ENCODE measurements at places on chromosomes 16 and 17.

DNA sequence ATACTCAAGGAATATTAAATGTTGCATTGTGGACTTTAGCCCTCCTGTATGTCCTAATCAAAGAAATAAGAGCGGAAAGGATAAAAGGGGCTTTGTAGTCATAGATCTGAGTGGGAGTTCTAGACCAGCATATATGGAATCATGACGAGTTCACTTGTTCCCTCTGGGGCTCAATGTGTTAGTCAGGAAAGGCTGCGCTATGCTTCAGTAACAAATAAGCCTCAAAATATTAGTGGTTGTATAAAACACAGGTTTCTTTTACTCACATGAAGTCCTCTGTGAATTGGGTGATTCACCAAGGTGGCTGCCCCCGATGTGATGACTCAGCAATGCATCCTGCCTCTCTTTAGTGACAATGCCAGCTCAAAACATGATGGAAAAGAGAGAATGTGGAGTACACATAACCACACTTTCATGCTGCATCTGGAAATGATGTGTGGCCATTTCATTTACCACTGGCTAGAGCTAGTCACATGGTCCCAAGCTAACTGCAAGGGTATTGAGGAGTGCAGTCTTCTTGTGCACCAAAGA, 63.3 kb upstream of the IRX5 start:
- DNase-seq = no peak

GRCh38 chr17:82257473-82257872, 16.0 kb downstream of the CSNK1D start:
- peak; percentile 92 for DNase-seq

GRCh38 chr16:70267516-70267915, 15.8 kb upstream of the EXOSC6 start:
- peak; percentile 85 for DNase-seq

GRCh38 chr16:24993722-24994686, 21.2 kb downstream of the ARHGAP17 start:
- DNase-seq = no peak

DNA sequence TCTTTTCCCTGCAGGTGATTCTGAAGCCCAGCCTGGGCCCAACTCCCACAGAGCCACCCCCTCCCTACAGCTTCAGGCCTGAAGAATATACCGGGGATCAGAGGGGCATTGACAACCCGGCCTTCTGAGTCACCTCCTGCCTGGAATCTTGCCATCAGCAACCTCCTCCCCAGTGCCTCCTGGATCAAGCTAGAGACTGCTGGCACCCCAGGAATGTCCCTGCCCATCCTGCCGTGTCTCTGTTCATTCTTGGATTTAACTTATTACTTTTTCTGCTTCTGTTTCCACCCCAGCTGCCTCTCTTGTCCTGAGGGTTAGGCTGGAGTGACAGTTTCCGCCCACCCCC, 4.9 kb downstream of the TMEM92 start:
- DNase-seq = no peak

DNA sequence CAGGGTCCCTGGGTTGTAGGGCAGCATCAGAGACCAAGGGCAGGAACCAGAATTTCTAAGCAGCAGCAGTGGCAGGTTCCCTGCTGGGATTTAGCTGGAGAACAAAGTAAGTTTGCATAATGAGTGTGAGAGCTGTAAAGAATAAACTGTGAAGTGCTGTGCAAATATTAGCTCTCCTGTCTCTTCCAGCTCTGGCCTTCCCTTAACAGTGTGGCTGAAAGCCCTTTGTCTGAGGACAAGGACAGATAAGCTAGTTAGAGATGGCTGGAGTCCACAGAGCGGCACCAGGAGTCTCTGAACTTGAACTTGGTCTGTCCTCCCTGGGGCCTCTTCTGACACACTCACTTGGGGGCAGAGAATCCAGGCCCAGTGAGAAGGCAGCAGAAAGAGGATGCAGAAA, 98.2 kb upstream of the WSCD1 start:
- no peak for DNase-seq

DNA sequence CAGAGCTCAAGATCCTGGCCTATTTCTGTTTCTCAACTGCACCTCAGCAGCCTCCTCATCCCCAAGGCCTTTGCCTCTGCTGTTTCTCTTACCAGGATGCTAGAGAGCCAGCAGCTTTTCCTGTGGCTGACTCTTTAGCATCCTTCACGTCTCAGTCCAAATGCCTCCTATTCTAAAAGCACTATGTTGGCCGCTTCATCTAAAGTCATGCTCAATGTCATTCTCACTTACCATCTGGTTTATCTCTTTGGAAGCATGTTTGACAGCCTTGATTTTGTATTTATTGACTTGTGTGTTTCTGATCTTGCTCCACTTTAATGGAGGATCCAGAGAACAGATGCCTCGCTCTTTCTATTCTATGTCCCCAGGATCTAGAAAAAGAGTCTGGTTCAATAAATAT, 351.8 kb upstream of the CDH11 start:
- DNase-seq = no peak

DNA sequence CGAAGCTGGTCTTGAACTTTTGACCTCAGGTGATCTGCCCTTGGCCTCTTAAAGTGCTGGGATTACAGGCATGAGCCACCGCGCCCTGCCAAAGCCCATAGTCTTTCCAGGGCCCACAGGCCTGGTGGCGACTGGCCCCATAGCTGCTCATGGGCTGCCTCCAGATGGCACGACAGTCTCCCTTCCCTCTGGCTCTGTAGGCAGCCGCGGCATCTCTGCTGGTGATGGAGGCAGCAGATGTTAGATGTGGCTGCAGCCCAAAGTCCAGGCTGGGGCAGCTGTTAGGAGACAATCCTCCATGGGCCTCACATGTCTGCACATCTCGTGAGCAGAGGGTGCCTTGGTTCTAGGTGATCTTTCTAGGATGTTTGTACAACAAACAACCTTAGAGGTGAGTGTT, 69.7 kb upstream of the DNAJA2 start:
- DNase-seq = no peak

- no peak for DNase-seq
Observed at GRCh38 chr16:11621920-11622651, 35.4 kb upstream of the LITAF start.

- DNase-seq = no peak
Observed at GRCh38 chr17:27846042-27846655, 45.8 kb upstream of the NOS2 start.

GRCh38 chr16:72665701-72666100, 382.2 kb downstream of the ZFHX3 start:
- no peak for DNase-seq

- DNase-seq = no peak
Observed at GRCh38 chr17:74606050-74606449, 14.0 kb upstream of the CD300LD start.

- no peak for DNase-seq
Observed at GRCh38 chr17:5080591-5080990, 2.3 kb downstream of the ZFP3 start.

- DNase-seq = peak; percentile 73
Observed at GRCh38 chr17:18267927-18268711, 7.7 kb downstream of the MIEF2 start.

- DNase-seq = no peak
Observed at GRCh38 chr17:75151930-75152329, 2.4 kb downstream of the JPT1 start.

GRCh38 chr17:28920201-28920600, 17.3 kb upstream of the DHRS13 start:
- no peak for DNase-seq

DNA sequence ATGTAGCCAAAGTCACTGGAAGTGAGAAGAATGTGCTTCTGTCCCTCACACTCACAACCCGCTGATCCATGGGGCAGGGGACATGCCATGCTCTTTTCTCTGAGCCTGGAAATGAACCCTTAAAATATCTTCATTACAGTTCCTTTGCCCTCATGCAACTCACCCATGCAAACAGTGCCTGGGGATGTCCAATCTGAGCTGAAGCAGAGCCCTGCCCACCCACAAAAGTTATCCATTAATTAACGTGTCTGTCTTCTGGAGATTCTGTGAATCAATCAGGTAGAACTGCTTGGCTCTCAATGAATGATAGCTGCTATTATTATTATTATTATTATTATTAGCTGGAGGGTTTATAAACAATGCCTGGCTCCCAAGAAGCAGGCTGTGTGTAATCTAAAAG, 133.7 kb downstream of the USP31 start:
- no peak for DNase-seq

- no peak for DNase-seq
Observed at GRCh38 chr17:59513934-59514841, 51.2 kb upstream of the DHX40 start.

DNA sequence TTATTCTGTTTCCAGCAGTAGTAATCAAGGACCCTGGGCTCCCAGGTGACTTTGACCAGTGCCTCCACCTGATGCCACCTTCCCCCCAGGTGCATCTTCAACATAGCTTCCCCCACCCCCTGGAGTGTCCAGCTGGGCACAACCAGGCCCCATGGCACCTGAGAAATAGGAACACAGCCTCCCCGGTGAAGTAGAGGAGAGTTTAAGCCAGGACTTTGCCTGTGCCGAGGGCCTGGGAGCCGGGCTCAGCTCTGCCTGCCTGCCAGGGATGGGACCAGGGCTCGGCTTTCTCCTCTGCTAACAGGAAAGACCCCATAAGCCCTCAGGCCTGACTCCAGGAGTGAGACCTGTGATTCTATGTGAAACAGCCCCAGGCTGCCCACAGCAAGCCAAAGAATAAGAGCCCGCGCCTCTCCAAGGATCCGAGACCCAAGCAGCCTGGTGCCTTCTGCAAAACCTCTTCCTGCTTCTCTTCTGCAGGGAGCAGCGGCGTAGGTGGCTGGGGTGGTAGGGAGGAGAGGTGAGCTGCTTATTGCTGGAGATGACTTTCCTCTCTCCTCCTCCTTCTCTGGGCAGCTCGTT, 16.4 kb upstream of the RBFOX3 start:
- DNase-seq = peak; percentile 41

DNA sequence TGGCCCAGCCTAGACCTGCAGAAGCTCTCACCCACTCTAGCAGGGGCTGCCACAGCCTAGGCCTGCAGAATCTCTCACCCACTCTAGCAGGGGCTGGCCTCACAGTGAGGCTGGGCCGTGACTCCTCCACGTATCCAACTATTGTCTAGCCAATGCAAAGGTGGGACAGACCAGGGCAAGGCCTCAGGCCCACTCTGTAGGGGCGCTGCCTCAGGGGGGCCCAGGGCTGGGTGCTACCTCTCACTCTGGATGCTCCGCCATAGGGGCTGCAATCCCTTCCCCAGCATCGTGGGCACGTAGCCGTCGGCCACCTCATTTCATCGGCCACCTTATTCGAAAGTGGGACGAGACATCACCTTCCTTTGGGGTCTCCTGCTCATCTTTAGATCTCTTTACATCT, 51.7 kb downstream of the RPH3AL start:
- DNase-seq = no peak

GRCh38 chr16:65388592-65388991, 266.7 kb upstream of the CDH11 start:
- DNase-seq = no peak

GRCh38 chr16:73350707-73351452, 303.0 kb upstream of the ZFHX3 start:
- no peak for DNase-seq

DNA sequence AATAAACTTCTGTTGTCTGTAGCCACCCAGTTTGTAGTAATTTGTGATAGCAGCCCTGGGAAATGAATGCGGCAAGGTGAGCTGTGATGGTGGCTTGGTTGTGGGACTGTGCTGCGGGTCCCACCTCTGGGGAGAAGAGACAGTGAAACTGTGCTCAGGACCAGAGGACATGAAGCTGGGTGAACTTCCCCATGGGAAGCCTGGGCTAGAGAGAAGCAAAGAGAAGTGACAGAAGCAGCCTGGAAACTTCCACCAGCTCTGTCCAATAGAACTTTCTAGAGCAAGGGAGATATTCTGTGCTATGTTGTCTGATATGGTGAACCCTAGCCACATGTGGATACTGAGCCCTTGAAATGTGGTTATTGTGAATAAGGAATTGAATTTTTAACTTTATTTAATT, 51.5 kb upstream of the EMP2 start:
- no peak for DNase-seq

DNA sequence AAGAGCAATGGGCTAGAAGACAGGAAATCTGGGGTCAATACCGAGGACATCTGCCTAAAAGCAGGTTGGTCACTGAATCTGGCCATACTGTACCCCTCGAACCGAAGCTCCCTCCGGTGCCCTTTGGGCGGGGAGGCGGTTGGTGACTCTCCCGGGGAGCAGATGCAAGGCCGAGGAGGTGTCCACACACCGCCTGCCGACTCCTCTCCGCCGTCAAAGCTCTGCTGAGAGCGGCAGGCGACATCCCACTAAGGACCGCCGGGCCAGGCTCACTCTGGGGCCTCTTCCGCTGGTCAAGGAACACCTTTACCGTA, 458 bp downstream of the ZNF200 start:
- DNase-seq = no peak

GRCh38 chr16:76175718-76176117, 101.5 kb upstream of the CNTNAP4 start:
- no peak for DNase-seq

DNA sequence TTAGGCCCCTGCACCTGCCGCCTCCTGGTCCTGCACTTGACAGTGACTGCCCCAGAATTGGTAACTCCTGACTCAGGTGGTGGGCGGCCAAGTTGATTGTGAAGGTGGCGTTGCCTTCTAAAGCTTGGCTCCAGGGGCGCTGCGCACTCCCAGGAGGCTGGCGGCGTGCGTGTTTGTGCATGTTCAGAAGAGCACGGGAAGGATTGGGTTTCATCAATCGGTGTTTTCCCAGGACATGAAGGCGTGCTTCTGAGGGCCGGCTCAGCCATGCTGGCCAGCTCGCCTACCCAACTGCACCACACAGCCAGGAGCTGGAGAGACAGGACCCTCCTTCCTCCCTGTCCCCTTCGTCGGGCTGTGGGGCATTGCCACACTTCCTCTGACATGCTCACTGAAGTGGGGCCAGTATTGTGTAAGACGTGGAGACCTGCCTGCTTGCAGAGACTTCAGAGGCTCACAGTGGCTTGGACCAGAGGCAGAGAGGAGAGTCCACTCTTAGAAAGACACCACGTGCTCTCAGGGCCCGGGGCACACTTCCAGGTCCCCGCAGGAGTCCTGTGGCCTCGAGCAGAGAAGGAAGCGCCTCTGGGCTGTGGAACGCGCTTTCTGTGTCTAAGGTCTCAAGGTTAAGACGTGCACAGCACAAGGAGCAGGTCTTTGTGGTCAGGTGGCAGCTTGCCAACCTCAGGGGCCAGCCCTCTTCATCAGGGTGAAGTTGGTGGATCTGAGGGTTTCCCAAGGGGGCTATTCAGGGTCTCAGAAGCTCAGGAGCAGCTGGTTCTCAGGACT, 2.8 kb downstream of the RAB40C start:
- no peak for DNase-seq

DNA sequence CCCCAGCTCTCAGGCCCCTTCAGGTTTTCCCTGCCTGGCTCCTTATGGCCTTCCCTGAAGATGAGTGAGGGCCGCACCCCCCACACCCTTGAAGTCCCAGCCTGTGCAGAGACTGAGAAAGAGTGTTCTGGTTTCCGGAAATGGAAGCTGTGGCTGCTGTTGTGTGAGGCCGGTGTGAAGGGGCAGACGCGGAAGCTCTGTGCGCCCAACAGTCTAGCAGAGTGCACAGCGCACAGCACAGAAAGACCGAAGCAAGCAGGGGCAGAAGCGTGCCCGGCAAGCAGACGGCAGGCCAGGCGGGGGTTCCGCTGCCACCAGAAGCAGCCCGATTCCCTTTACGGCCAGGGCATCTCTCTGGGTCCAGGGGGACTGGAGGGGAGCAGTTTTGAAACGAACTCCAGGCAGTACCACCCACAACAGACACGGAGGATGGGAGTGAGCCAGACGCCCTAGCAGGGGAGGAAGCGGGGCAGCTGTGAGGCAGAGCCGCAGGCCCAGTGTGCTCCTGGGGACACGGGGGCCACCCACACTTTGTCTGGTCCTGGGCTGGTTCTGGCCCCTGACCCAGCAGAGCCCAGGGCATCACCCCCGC, 16.7 kb downstream of the TPSG1 start:
- DNase-seq = peak; percentile 63

GRCh38 chr17:80339731-80340456, 75.1 kb upstream of the ENDOV start:
- no peak for DNase-seq

GRCh38 chr17:14337596-14338079, 36.8 kb downstream of the HS3ST3B1 start:
- no peak for DNase-seq
